ENCODE measurements at places on chromosomes 3 and 15.

DNA sequence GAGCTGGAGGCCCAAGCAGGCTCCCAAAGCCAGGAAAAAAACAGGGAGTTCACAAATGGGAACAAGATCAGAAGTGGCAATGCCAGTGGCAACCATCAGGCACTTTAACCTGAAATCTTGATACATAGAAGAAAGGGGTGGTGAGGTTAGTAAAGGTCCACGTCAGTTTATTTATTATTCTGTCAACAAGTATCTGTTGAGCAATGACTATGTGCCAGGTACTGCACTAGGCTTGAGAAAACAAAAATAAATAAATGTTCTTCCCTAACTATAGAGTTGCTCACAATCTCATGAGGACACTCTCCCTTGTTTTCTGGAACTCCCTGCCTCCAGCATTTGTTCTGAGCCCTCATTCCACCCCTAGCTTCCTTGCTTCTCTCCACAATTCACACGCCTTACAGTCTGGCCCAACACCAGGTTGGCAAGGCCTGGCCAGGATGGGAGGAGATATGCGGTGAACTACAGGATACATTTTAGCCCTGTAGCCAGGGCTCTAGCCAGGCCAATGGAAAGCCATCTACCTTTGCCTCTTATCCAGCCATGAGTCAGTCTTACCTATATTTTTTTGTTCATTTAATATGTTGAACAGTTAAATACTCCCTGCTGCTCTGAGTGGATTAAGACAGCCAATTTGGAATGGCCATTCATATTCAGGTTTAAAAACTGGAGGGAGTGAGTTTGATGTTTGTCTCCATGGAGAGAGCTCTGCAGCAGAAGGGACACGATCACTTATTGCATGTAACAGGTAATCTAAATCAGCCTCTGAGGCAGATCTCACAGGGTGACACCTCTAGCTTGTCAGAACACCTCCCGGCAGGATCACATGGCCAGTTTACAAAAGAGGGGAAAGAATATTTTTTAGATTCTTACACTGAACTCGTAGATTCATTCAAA, 161.9 kb upstream of the ATP11B start:
- DNase-seq: no peak

GRCh38 chr3:139638518-139638917, 39.3 kb downstream of the NMNAT3 start:
- DNase-seq: no peak

GRCh38 chr3:16723978-16724377, 118.8 kb upstream of the DAZL start:
- no peak for DNase-seq

GRCh38 chr3:177615015-177615414, 417.7 kb upstream of the TBL1XR1 start:
- DNase-seq: peak; percentile 29

GRCh38 chr3:98367464-98368246, 14.0 kb downstream of the OR5K4 start:
- no peak for DNase-seq

DNA sequence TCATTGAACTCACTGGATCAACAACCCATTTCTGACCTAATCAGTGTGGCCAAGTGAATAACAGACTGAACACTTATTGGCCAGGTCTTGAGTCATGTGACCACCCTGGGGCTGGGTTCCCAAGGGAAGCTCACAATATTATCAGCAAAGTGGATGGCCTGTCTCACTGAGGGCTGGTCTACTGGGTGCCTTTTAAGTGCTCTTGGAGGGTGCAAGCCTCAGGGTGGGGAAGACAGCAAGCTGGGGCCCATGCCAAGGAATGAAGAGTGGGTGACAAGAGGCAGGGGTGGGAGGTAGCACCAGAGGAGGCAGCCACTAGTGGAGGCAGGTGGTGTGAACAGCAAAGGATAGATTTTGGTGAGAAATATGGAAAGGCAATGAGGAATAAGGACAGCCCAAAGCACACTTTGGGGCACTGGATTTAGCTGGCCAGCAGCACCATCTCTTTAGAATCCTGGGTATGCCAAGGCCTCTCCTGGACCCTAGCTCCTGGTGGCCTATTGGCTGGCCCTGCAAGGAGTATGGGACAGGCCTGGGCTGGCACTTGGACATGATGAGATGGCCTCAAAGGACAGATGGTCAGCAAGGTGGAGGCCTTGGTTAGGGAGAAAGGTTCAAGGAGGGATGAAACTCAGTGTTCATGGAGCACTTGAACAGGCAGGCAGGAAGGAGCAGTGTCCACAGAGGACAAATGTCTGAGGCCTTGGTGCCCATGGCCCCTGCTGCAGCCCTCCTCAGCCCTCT, 34.2 kb downstream of the HMCES start:
- no peak for DNase-seq

GRCh38 chr3:111335512-111336303, 206.3 kb upstream of the CD96 start:
- no peak for DNase-seq

DNA sequence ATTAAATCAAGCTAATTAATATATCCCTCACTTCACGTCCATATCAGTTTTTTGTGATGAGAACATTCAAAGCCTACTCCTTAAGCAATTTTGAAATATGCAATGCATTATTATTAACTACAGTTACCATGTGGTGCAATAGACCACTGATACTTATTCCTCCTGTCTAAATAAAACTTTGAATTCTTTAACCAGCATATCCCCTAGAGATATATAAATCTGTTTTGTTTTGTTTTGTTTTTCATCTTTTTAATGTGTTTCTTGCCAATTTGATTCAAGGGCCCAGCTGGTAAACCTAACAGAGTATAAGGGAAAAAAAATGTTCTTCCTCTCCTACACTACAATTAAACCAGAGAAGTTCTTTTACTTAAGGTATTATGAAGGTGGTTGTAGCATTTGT, 524.2 kb downstream of the NAALADL2 start:
- no peak for DNase-seq

- no peak for DNase-seq
These were observed 11.5 kb downstream of the CSK start for GRCh38 chr15:74793135-74794028.

DNA sequence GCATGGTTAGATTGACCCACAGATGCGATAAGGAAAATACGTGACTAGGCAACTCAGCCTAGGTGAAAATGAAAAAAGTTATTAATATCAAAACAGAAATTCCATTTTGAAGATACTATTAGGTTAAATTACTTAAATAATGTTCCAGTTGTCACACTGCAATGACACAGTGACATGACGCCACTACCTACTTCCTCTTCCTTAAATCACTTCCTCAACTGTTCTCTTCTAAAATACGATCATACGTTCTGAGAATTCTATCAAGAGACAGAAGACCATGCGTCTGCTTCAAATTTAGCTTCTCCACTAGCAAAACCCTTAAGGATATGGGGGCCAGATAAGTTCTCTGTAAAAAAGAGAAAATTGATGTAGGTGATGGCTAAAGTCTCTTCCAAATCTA, 18.2 kb downstream of the CMTM6 start:
- peak; percentile 21 for DNase-seq

- no peak for DNase-seq
These were observed 27.6 kb upstream of the LIMD1 start for GRCh38 chr3:45566951-45567411.

DNA sequence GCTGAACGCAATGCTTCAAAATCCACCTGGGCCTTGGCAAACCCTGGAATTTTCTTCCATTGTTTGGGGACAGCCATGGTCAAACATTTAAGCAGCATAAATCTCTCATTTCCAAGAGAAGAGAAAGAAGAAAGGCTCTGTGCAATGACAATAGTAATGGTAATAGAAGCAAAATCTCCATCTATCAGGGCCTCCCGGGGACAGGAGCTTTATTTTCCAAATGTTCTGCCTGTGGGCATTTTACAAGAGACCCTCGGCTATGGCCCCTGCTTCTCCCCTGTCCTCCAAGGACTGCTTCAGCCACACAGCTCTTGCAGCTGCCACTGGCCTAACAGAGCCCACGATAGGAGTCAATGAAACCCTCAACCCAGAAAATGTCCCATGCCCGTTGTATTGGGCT, 12.7 kb upstream of the FAM240A start:
- no peak for DNase-seq

GRCh38 chr3:69085168-69085832, 563 bp downstream of the ARL6IP5 start:
- DNase-seq: peak; percentile 72

- no peak for DNase-seq
These were observed 20.0 kb upstream of the CMTM7 start for GRCh38 chr3:32371461-32372212.

GRCh38 chr3:32280262-32280910, 41.9 kb downstream of the CMTM8 start:
- DNase-seq: no peak

DNA sequence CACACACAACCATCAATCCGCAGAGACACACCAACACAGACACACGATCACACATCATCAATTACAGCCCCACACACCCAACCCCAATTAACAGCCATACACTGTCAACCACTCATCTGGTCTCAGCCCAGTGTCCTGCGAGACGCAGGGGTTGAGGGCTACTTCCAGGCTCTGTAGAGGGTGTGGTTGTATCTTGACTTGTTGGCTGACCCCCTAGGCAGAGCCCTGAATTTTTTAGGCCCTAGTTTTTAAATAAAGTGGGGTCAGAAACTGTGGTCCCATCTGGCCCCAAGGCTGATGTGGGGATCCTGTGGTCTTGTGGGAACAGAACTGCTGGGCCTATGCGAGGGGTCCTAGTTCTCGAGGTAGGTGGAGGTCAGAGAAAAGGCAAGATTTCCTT, 9.2 kb downstream of the VILL start:
- DNase-seq: no peak

- DNase-seq: no peak
These were observed 42.3 kb upstream of the TMEM87A start for GRCh38 chr15:42315521-42315920.

GRCh38 chr3:180267202-180267843, 230.6 kb upstream of the PEX5L start:
- DNase-seq: no peak

- DNase-seq: no peak
These were observed 24.4 kb downstream of the TP63 start for GRCh38 chr3:189655617-189656016.

DNA sequence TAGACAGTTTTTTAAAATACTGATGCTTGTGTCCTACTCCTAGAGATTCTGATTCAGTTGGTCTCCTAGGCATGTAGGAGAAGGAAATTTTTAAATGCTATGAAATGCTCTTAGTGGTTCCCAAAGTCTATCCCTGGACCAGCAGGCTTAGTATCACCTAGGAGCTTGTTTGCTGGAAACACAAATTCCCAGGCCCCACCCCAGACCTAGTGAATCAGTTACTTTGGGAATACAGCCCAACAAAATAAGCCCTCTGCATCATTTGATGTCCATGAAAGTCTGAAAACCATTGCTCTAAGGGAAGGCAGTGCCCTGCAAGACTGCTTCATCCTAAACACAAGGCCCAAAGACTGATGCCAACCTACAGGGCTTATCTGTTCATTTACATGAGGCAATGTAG, 36.3 kb downstream of the CCNL1 start:
- no peak for DNase-seq

- DNase-seq: no peak
These were observed 29.5 kb upstream of the THRB start for GRCh38 chr3:24523988-24524727.

GRCh38 chr3:145183261-145183660, 977.7 kb downstream of the PLOD2 start:
- no peak for DNase-seq

DNA sequence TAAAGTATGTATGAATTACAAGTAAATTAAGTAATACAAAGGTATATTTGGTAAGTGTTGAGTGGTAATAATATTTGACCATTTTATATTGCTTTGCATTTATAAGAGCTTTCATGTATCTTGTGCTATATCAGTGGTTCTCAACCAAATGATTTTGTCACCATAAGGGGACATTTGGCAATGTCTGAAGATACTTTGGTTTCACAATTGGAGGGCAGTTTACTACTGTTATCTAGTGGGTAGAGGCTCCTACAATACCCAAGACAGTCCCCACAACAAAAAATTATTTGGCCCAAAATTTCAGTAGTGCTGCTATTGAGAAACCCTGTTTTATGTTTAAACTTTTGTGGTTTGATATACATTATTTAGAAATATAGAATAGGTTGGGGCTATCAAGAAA, 14.6 kb downstream of the TRPC1 start:
- DNase-seq: no peak

DNA sequence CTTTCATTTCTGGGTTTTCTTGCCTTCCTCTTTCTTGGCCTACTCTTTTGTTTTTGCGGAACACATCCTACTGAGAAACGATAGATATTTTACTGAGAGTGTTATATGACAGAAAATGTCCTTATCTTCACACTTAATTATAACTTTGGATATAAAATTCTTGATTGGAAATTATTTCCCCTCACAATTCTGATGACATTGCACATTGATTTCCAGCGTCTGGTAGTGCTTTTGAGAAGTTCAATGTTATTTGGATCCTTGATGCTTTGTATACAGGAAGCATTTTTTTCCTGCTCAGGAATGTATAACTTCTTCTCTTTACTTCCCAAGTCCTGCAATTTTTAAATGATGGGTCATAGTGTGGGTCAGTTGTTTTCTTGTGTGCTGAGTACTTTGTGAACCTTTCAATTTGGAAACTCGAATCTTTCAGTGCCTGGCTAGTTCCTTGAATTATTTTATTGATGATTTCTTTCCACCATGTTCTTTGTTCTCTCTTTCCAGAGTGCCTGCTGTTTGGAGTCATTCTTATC, 183.9 kb downstream of the PDCD6IP start:
- no peak for DNase-seq

- no peak for DNase-seq
These were observed 23.1 kb upstream of the TSEN2 start for GRCh38 chr3:12461097-12461649.

DNA sequence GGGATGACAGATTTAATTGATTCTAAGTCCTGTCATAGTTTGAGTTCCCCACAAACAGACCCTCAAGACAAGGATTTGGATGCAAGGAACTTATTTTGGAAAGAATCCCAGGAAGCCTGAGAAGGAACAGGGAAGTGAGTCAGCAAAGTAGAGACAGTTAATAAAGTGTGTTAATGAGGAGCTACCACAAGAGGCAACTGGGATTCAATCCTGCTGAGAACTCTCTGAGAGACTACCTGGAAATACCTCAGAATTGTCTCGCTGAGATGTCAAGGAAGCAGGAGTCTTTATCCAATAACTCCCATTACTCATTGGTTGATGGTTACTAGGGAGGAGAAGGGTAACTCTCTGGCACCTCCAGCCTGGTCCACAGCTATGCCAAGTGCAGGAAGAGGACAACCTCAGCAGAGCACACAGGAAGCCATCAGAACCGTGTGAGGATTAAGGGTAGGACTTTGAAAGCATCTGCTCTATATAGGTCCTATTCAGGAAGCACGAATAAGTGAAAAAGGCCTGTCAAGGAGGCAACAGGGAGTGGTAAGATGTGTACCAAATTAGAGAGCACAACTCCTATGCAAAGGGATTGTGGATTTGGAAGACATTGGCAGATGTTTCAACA, 311.1 kb upstream of the KCNH8 start:
- DNase-seq: no peak

GRCh38 chr3:21909096-21909495, 158.1 kb upstream of the ZNF385D start:
- DNase-seq: no peak

GRCh38 chr3:99823723-99824711, 6.4 kb downstream of the CMSS1 start:
- no peak for DNase-seq

Data from putamen (tissue), 1 donor.